Esophagus squamous epithelium (tissue), 5 donors: ENCODE measurements at places on chromosomes 5 and 9. TPM values are rescaled to one million over a fixed set of nuclear protein-coding genes. Genes with fewer than 3 reads are reported as not detected.

Gene MYORG
- total RNA-seq = 5.3 TPM

Gene ABCA1
- 7.7 TPM for total RNA-seq

GRCh38 chr5:95784514-95785302, 37.8 kb downstream of the GLRX start:
- no peak for DNase-seq

DNA sequence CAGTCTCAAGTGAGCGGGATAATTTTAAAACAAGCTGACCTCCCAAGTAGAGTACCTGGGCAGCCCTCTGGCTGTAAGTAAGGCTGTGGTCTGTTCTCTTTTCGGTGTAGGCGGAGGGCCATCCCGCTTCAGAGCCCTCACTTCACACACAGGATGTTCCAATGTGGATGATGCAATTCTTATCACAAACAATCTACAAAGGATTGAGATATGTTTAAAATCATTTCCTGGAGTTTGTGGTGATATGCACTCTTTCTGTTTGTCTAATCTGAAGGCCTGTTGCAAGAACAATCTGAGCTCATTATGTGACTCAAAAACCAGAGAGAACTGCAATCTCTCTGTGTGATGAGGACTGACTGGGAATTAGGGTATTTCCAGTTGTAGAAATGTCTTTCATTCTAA, 42.5 kb downstream of the ITGA2 start:
- no peak for DNase-seq

Gene AMBP
- total RNA-seq = not detected

DNA sequence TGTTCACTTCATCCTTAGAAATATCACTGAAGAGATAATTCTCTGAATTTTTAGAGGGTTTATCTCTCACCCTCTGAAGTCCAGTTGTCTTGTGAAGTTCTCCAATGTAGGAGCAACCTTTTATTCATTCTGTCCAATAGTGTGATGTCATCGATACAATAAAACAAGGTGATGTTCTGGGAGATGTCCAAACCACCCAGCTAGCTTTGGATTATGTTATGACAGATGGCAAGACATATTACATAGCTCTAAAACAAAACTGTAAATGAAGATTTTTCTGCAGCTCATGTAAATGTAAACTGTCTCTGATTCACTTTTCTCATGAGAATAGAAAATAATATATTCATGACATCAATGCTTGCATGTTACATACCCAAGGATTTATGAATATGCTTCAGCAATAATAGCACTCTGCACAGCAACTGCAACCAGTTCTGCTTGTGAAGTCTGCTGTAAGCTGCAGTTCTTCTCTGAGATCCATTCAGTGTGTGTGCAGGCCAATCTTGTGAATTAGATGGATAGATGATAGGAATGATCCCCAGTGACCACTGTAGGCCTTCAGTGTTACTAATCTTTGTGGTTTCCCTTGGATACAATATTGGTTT, 172.6 kb upstream of the CDH12 start:
- no peak for DNase-seq

GRCh38 chr5:30607301-30607894, 586.1 kb upstream of the CDH6 start:
- DNase-seq = no peak

Gene AQP7
- total RNA-seq = not detected

- no peak for DNase-seq
Observed at GRCh38 chr9:92294297-92294676, 790 bp upstream of the IARS1 start.

DNA sequence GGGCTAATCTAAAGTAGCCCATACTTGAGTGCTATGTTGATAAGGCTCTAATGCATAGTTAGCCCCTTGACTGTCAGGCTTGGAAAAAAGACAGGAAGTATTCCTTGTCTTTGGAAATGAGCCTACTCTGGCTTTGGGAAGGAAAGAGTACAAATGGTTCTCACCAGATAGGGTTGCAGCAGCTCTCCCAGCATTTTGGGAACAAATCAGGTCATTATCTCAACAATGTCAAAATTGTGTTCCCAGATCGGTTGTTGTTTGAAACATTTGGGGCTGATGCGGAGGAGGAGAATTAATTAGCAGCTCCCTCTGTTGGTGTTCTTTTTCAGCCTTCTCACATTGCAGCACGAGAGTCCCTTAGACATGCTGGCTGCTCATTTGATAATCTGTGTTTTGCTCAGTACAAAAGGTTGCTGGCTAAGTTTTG, 294.7 kb upstream of the DMRT1 start:
- no peak for DNase-seq

GRCh38 chr9:7401116-7401515, 398.5 kb downstream of the DMAC1 start:
- no peak for DNase-seq

DNA sequence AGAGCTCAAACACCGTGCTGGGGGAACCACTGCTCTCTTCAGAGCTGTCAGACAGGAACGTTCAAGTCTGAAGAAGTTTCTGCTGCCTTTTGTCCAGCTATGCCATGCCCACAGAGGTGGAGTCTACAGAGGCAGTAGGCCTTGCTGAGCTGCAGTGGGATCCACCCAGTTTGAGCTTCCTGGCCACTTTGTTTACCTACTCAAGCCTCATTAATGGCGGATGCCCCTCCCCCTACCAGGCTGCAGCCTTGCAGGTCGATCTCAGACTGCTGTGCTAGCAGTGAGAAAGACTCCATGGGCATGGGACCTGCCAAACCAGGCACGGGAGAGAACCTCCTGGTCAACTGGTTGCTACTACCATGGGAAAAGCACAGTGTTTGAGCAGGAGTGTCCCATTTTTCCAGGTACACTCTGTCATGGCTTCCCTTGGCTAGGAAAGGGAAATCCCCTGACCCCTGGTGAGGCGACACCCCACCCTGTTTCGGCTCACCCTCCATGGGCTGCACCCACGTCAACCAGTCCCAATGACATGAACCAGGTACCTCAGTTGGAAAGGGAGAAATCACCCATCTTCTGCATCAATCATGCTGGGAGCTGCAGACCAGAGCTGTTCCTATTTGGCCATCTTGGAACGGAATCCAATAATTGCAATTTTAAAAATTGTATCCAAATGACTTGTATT, 246.9 kb upstream of the ADAMTS16 start:
- no peak for DNase-seq

Gene SYK
- 50.2 TPM for total RNA-seq

Gene EFCAB9
- total RNA-seq = not detected

Gene KIF3A
- total RNA-seq = 4.5 TPM

GRCh38 chr5:105506692-105507277, 1944.2 kb upstream of the NUDT12 start:
- no peak for DNase-seq

DNA sequence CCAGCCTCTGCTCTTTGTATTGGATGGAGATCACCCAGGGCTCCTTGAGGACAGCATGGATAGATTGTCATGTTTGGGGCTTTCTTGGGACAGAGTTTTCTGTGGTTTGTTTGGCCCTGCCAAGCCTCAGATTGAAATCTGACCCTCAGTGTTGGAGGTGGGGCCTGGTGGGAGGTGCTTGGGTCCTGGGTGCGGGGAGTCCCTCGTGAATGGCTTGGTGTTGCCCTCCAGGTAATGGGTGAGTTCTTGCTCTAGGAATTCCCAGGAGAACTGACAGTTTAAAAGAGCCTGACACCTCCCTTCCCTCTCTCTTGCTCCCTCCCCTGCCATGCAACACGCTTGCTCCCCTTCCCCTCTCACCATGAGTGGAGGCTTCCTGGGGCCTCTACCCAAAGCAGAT, 48.6 kb upstream of the OLFM1 start:
- no peak for DNase-seq

Gene PRR16
- 1.9 TPM for total RNA-seq

Gene LIFR
- 3.1 TPM for total RNA-seq

Gene IL4
- total RNA-seq = not detected

DNA sequence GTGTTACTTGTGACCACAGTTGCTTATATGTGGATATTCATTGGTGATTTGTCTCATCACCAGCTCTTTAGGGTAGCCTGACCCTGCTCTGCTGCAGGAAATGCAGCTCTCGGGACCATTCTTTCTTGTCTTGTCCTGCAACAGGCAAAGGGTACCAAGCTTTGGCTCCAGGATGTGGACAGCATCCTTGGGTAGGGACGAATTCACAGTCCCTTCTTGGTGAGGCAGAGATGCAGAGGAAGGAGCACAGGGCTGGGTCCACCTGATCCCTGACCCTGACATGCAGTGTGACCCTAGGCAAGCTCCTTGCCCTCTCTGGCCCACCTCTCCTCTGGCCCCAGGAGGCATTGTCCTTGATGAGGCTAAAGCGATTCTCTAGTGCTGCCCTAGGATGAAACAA, 37.0 kb upstream of the SYNPO start:
- DNase-seq = no peak

Gene SPRY4
- total RNA-seq = 3.0 TPM

Gene BSPRY
- total RNA-seq = 50.1 TPM
